ENCODE measurements at places on chromosomes 12 and 14. TPM values are rescaled to one million over a fixed set of nuclear protein-coding genes. Genes with fewer than 3 reads are reported as not detected.

DNA sequence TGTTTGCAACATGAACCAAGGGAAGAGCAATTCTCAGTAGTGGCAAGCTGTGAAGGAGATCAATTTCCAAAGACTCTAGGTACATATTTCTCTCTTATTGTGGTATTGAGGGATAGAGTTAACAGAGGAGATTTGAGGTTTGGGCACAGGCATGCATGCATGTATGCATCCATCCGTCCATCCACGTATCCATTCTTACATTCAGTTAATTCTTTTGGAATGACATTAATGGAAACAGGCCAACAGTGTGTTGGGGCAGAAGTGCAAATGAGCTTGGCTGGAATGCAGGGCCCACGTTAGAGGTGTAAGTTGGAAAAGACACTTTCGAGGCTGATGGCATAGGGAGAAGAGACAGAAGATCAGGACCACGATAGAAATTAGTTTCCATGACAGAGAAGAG, 216.9 kb upstream of the PELI2 start:
- DNase-seq, result no peak

DNA sequence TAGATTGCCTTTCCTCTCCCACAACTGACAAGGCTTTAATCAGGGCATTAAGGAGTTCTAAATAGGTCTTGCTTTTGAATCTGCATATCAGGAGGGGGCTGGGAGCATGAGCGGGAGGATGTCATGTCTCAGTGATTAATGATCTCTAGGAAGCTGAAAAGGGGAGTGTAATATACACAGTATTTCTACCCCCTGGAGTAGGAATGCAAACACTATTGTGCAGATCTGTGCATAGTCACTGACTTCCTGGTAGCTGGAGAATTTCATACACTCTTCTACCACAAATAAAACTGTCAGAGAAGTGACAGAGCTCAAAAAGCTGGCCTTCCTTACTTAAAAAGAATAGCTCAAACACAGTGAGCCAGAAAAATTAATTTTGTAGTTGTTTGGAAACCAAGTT, 65.8 kb downstream of the RIC8B start:
- DNase-seq, result no peak

DNA sequence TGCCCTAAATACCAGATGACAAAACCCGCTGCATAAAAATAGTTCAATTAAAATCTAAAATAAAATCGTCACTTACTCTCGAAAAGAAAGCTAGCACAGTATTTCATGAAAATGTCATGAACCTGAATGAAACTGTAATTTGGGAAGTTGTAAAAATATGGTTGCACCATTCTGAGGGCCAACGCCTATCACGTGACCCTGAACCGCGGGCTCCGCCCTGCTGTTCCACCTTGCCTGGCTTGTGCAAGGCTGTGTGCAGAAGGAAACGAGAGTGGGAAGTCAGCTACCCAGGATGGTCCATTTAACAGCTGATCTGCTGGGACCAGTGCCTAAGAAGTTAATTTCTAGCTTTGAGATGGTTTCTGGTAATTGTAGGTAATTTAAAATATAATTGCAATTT, 91.7 kb upstream of the BMP4 start:
- no peak for DNase-seq

GRCh38 chr12:53098354-53098981, 1.0 kb downstream of the IGFBP6 start:
- DNase-seq, result no peak

- no peak for DNase-seq
These were observed 95.8 kb downstream of the DICER1 start for GRCh38 chr14:95061317-95062093.

GRCh38 chr12:124302807-124303578, 8.1 kb downstream of the RFLNA start:
- DNase-seq, result no peak

GRCh38 chr12:130799051-130799450, 40.0 kb downstream of the STX2 start:
- no peak for DNase-seq

- DNase-seq, result no peak
These were observed 49.7 kb downstream of the TDP1 start for GRCh38 chr14:90005441-90005840.

DNA sequence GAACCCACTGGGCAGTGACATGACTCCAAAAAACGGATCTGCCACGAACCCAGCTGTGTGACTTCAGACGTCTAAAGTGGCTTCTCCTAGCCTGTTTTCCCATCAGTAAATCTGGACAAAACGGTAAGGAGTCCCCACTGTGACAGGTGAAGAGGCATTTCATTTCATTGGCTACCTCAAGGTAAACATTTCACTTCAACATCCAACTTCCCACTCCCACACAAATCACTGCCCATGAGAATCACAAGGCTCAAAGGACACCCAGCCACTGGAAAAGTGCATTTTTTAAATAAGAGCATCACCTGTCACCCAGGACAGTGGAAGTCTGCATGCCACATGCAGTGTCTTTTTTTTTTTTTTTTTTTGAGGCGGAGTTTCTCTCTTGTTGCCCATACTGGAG, 27.9 kb downstream of the HSP90AA1 start:
- no peak for DNase-seq

- no peak for DNase-seq
These were observed 74.2 kb downstream of the KICS2 start for GRCh38 chr12:64147875-64148274.

DNA sequence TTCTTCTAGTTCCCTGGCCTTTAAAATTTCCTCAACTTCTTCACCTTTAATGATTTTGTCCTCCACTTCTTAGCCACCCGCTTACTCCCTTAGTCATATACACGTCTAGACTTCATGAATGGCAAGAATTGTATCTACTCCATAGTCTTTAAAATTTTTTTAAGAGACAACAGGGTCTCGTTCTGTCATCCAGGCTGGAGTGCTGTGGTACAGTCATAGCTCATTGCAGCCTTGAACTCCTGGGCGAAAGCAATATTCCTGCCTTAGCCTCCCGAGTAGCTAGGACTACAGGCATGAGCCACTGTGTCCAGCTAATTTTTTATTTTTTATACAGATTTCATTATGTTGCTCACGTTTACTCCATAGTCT, 47.9 kb downstream of the BBS10 start:
- no peak for DNase-seq

- DNase-seq, result no peak
These were observed 83.2 kb downstream of the DAD1 start for GRCh38 chr14:22505697-22506377.

GRCh38 chr14:105941226-105942166, 415.1 kb downstream of the TMEM121 start:
- peak; percentile 4 for DNase-seq

DNA sequence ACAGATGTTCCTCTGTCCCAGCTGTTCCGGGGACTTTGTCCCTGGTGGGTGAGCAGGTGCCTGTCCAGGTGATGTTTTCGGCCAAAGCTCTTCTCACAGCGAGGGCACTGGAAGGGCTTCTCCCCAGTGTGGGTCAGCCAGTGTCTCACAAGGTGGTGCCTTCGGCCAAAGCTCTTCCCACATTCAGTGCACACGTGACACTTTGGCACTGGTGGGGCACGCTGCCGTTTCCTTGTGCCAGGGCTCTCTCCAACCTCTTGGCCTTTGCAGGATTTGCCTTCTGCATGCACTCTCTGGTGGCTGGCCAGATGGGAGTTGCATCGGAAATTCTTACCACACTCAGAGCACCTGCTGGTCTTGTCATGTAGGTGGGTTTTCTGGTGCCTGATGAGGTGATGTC, 7.7 kb downstream of the ZNF641 start:
- DNase-seq, result no peak

GRCh38 chr14:92937051-92937937, 14.3 kb downstream of the CHGA start:
- DNase-seq, result no peak

DNA sequence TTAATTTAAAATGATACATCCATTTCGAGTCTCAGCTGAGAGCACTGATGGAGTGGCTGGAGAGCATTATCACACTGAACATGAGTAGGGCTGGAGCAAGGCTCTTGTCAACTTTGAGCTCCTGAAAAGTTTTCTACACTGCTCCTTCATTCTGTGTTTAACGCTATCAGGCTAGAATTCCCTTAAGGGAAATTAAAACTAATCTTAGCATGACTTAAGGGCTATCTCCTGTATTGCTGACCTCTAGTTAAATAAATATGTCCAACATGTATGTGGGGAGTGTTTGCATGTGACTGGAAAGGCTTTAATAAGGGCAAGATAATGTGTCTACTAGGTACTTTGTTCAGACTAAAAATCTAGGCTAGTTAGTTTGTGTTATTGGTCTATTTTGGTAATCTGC, 116.7 kb upstream of the CAND1 start:
- no peak for DNase-seq

- DNase-seq, result no peak
These were observed 1.8 kb upstream of the RAB21 start for GRCh38 chr12:71752891-71753290.

DNA sequence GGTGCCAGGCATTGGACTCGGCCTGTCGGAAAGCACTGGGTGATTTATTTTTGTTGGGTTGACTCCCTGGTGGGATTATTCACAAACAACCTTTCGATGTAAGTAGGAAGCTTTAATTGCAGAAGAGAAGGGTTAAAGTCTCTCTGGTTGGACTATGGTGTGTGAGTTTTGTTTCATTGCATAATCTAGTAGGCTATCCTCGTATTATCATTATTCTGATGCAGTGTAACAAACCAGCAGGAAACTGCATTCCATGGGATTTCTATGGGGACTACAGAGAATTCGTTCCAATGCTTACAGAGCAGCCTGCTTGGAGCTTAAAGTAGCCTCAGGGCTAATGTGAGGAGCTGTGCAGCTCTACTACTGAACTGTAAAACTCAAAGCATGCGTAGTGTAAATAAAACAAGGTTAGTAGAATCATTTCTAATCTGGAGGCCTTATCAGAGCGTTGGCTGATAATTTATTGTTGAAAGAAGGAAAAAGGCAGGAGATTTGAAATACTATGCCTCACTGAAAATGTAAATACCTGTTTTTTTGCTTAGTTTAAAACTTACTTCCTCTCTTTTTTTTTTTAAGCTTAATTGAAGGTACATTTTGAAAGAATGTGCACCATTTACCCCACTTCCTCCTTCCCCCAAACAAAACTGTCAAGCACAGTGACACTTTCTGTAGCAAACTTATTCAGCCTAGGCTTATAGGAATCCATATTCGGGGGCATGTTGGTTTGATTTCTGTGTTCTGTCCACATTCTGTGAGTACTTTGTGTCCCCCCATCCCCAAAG, 226.7 kb downstream of the NPAS3 start:
- DNase-seq, result no peak

- DNase-seq, result no peak
These were observed 141.4 kb downstream of the CRADD start for GRCh38 chr12:93818488-93819049.

GRCh38 chr12:113955109-113955970, 10.8 kb downstream of the RBM19 start:
- DNase-seq, result no peak

GRCh38 chr12:108560321-108560721, 652 bp downstream of the SART3 start:
- no peak for DNase-seq

- DNase-seq, result no peak
These were observed 19.3 kb downstream of the ZC2HC1C start for GRCh38 chr14:75088566-75089373.

The ADAMTS20 gene
- total RNA-seq, result not detected

The LYSET gene
- total RNA-seq, result 12.2 TPM

The TIMM9 gene
- total RNA-seq, result 65.1 TPM

The PMCH gene
- total RNA-seq, result 210 TPM
